NCI-H526 (cell line): ENCODE measurements at places on chromosomes 16 and 17.

DNA sequence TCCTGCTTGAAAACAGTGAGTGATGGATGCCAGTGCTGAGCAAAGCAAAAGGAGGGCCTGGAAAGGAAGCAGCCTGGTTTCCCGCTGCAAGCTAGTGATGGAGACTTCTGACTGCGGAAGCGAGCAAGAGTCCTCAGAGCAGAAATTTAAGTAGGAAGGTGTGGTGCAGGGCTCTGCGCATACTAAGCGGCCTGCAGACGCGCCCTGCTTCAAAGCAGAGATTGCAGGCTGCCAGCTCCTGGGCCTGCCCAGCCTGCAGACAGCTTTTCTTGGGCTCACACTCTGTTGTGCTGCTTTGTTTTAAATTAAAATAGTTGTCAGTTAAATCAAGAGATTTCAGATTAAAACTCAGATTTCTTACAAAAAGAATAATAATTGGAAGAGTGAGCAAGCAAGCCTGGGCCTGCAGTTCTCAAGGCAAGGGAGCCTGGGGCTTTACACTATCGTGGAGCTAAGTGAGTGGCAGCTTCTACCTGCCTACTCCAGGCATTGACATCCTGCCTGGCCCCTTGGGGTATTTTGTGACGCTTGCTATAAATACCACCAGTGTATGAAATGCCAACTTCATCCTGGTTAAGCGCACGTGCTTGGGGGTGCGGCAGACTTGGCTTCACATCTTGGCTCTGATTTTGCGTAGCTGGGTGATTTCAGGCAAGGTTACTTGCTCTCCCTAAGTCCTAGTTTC lies 237.3 kb downstream of the XYLT1 start:
- no peak for DNase-seq

DNA sequence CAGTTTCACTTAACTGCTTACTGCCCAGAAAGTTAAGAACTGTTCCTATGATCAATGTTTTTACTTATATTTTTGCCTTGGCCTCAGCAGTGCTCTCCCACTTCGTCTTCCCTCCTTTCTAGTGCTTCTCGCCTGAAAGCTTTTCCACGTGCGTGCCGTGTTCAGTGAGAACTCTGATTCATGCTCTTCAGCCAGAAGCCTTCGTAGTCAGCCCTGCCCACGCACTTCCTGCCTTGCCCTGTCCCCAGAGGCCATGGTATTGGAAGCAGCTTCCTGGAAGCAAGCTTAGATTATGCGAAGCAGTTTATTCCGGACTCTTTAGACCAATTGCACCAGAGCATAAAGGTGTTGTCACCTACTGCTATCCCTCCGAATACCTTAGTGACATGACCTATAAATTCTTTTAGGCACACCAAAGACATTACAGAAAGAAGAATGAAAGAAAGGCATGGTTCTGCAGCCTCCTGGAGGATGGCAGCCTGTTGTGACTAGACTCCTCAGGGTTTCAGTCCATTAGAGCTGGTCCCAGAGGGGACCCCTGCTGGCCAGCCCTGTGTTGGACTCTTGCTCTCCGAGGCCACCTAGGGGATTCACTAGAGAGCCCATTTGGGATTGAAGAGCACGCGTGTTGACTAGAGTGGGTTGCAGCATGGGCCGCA lies 105.2 kb downstream of the RPTOR start:
- DNase-seq, result peak; percentile 60

DNA sequence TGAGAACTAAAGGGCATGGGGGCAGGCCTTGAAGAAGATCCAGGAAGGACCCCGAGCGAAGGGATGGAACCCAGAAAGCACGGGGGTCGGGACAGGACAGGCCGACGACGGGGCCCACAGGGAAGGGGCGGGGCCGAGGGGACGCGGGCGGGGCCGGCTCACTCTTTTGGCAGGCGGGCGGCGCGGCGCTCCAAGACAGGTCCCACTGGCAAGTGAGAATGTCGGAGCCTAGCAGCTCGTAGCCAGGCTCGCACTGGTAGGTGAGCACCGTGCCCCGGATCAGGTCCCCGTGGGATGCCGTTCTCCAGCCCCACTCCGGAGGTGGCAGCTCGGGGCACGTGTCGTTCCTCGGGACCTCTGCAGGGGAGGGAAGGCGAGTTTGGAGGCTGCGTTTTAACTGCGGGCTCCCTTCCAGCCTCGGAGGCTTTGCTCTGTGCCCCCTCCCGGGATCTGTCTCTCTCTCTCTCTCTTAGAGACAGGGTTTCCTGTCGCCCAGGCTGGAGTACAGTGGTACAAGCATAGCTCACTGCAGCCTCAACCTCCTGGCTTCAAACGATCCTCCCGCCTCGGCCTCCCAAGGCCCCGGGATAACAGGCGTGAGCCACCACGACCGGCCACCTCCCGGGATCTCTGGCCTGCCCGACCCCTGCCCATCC lies 13.7 kb upstream of the CDIPT start:
- no peak for DNase-seq

DNA sequence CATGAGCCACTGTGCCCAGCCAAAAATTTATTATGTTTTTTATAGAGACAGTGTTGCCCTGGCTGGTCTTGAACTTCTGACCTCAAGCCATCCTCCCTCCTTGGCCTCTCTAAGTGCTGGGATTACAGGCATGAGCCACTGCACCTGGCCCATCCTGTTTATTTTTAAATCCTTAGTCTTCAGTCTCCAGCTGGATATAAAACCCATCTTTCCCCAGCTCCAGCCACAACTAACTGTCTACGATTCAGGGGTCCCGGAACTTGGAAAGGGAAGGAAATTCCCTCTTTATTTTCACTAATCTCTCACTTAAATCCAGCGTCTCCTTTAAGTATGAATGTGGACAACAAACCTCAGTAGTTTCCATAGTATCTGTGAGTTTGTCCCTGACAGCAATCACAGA lies 62.2 kb downstream of the IQCK start:
- DNase-seq, result no peak

DNA sequence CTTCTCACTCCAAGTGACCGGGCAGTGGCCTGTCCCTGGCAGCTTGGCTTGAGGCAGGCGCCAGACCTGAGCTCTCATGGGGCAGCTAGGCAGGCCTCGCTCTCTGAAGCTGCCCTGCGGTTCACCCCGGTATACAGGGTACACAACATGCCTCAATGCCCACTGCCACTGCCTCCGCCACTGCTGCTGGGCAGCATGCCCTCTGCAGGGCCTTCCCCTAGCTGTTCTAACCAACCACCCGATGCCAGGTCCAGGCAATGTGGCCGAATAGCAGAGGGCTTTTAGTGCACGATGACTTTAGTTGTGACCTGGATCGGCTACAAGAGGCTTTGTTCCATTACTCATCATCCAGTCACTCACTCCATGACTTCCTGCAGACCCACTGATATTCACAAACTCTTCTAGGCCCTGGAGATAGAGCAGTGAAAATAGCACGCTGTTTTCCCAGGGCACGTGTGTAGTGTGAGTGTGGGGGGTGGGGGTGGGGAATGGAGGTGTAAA lies 19.7 kb downstream of the CDC42EP4 start:
- DNase-seq, result no peak

GRCh38 chr17:42608305-42609181 lies 631 bp downstream of the RETREG3 start:
- DNase-seq, result peak; percentile 41

DNA sequence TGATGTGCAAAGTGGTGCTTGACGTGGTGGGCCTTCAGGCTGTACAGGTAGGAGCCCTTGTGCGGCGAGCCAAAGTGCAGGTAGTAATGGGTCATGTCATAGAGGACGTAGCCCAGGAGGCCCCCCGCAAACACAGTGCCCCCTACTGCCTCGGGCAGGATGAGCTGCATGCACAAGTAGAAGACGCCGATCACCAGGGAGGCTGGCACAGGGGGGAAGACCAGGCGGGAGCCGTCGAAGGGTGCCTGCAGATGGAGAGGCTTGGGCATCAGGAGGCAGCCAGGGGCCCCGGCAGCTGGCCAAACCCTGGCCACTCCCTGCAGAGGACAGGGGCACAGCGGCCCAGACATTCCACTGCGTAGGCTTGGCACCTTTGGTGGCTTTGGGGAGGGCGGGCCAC lies 15.7 kb upstream of the MLKL start:
- no peak for DNase-seq

DNA sequence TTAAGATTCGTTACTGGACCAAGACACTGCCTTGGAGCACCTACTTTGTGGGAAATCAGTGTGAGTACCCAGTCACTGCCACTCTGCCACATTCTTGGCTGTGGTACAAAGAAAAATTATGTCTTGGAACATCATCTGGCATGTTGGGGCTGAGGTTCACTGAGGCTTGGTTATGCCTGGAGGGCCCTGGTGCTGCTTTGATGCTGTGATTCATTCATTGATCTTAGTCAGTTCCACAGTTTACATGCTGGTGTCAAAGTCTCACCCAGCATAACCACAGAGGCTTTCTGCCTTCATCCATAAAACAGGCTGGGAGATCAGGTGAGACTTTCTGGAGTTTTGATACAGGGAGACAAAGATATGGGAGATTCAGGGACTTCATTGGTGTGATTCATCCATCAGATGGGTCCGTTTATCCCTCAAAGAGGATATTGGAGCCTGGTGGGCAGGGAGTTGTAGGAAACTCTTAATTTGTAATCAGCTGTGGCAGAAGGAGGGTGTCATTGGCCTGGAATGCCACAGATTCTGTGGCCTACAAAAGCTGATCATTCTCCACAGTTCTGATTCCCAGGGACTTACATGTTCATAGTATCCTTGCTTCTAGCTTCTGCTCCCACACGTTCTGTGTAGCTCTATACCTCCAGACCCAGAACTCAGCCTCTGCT lies 322.5 kb downstream of the PMP22 start:
- DNase-seq, result no peak

GRCh38 chr17:29433541-29433940 lies 43.4 kb downstream of the TAOK1 start:
- no peak for DNase-seq

- DNase-seq, result peak; percentile 90
Measured at GRCh38 chr17:58303971-58304749, 23.4 kb upstream of the MPO start.

- no peak for DNase-seq
Measured at GRCh38 chr16:82728901-82729300, 102.1 kb downstream of the CDH13 start.

DNA sequence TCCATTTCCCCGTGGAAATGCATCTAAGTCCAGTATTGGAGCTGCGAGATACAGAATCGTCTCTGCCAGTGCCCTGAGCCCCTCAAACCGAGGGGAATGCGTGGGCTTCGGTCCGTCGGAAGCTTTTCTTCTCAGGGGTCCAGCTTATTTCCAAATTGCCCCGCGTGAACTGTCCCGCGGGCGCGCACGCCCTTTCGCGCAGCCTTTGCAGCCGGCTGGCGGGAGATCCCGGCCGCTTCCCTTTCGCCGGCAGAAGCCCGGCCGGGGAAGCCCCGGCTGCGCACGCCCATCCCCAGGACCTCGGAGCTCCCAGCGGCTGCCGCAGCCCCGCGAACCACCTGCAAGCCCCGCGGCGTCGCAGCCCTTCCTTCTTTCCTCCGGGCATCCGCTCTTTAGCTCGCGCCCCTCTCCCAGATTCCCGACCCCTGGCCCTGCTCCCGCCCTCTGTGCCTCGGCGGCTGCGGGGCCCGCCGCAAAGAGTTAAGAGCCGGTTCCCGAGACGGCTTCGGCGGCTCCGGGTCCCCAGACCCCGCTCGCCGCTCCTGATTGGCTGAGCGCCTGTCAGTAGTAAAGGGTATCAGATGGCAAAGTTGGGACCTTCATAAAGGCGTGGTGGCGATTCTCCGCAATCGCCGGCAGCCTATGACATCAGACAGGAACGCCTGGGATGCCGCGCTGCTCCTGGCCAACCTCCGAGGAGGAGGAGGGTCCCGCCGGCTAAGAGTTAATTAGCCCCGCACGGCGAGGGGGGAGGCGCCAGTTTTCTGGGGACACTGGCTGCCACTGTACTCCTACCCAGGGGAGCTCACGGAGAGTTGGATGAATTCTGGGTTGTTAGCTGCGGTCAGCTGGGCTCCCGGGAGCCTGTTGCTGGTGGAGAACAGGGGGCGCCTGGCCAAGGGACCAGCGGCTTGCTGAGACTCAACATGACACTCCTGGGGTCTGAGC lies at the start of gene MYOCD:
Gene MYOCD, plus strand, starts transcription at position 628 of the 948 bp plus-strand sequence. Its CDS starts 299 bp downstream, at position 927.
- DNase-seq, result peak; percentile 9

DNA sequence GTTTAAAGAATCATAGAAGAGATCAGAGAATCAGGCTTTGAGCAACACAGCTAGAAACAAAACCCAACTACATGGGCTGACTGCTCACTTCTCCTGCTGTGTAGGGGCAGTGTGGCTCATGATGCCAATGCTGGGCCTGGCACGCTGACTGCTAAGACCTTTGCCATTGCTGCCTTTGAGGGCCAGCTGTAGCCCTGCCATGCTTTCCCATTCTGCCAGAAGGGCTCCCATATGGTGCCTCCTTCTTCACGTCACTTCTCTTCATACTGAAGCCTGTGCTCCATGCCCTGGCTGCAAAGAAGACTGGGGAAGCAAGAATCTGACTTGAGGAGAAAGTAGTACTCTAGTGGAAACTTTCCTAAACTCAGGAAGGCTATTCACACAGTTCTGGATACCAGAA lies 232.9 kb downstream of the UTP18 start:
- no peak for DNase-seq

DNA sequence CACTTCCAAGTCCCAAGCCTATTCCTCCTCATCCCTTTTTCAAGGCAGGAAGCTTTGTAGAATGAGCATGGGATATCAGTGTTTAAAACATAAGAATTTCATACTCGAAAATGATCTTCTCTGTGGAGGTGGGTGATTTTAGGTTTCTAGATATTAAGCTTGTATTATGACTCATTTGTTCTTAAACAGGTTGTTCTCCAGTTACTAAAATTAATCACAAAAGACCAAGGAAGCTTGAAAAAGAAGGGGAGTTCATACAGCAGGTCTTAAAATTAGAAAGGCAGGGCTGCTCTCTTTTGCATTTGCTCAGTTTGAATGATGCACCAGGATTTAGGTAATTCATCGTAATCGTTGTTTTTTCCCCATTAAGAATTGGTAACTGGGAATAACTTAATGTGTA lies 208.7 kb downstream of the PRKCA start:
- DNase-seq, result no peak

DNA sequence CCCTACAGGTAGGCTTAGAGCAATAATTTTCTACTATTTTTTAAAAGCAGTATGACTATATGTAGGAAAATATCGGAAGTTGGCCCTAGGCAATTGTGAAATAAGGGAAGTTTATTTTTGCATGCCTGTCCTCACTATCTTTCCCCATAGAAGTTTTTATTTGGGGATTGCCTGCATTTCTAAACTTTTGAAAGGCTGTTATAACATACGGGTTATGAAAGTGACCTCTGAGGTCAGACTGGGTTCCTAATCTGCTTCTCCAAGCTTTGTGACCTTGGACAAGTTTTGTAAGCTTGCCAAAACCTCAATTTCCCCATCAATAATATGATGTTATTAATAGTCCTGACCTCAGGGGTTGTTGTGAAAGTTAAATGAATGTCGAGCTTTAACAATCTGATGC lies 67.1 kb downstream of the ARHGAP44 start:
- DNase-seq, result no peak

- no peak for DNase-seq
Measured at GRCh38 chr17:34107019-34107418, 148.1 kb upstream of the CCL2 start.

DNA sequence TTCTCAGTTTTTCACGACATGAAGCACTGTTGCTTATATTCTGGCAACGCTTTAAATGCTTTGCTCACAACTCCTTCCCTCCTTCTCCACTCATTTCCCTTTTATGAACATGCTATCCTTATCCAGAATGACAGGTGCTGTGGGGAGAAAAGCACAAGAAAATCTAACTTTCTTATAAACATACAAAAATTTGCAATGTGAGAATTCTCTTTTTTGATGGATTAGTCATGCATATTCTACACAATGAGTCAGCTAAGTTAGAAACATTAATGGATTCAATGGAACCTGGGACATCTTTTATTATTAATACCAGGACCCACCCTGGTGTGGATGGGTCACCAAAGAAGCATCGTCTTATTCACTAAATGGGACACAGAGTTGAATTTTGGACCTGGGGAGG lies 234.6 kb upstream of the CDH5 start:
- no peak for DNase-seq
